Stimulated activated CD8-positive, alpha-beta memory T cell treated with anti-CD3 and anti-CD28 coated beads, Interleukin-15, amount 100 ng/mL, for 48 hours (primary cell): ENCODE measurements at places on chromosomes 3 and 15.

GRCh38 chr3:113825090-113825489, 13.5 kb upstream of the GRAMD1C start:
- no peak for DNase-seq

- no peak for DNase-seq
Measured at GRCh38 chr3:159340877-159341500, 539.1 kb downstream of the MFSD1 start.

- no peak for DNase-seq
Measured at GRCh38 chr3:172808969-172809546, 58.5 kb downstream of the ECT2 start.

DNA sequence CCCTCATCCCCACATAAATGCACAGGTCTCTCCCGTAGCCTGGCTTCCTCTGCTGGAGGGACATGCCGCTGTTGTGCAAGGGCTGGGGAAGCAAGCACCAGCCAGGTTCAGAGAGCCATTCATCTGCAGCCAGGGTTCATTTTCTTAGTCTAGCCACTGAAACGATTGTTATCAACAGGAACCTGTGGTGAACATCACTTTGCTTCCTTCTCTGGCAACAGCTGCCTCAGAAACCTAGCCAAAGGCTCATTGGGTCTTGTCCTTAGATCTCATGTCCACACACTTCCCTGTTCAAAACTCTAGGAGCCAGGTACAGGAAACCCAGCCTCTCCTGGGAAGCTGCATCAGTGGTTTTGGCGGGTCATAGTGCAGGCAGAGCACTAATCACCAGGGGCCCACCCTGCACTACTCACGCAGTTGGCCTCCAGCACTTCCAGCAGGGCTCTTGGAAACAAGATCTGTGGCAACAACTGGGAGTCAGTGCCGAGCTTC, 47.0 kb downstream of the OXNAD1 start:
- peak; percentile 27 for DNase-seq

- peak; percentile 43 for DNase-seq
Measured at GRCh38 chr15:39629371-39629770, 48.5 kb downstream of the THBS1 start.

DNA sequence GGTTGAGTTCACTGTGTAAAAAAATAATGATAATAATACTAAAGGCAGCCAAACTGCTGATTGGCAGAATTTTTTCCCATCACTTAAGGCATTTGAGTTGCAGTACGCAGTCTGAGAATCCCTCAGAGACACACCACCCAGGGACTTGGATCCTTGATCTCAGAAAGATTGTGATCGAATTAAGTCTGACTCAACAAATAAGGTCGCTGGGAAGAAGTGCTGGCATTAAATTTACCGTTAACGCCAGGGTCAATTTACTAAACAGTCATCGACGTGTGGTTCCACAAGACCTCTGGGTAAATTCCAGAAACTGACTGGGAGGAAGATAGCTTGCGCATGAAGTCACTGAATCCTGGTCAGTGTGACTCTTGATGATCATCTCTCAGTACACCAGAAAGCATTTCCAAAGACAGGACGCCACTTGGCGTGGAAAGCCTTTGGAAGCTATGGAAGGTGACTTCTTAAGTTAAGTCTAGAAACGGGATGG, 48.3 kb upstream of the CGNL1 start:
- no peak for DNase-seq

DNA sequence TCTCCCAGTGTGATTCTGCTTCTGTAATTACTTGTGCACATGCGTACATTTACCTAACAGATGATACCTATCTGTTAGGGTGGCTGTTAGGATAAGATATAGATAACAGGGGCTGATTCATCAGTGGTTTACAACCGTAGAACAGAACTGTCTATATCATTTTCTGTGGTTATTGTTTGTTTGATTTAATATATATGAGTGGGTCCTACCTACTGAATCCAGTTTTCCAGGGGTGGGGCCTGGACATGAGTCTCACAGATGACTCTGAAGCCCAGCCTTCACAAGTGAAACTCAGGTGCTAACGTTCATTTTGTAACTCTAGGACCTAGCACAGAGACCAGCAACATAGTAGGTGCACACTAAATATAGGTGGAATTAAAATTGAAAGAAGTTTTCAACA, 10.4 kb upstream of the ACAP2 start:
- DNase-seq: no peak

GRCh38 chr3:125480656-125481374, 39.2 kb downstream of the SNX4 start:
- DNase-seq: no peak

- no peak for DNase-seq
Measured at GRCh38 chr3:151290673-151291072, 12.3 kb upstream of the P2RY14 start.
